ENCODE measurements at places on chromosomes 5 and 9. TPM values are rescaled to one million over a fixed set of nuclear protein-coding genes. Genes with fewer than 3 reads are reported as not detected.

TMEM8B gene
- polyA plus RNA-seq = 3.0 TPM

ZNF462 gene
- polyA plus RNA-seq = 3.9 TPM

PTGER4 gene
- 1.4 TPM for polyA plus RNA-seq

LRRTM2 gene
- 0.02 TPM for polyA plus RNA-seq

PCDHGA8 gene
- polyA plus RNA-seq = 0.29 TPM

MAN2A1 gene
- 6.5 TPM for polyA plus RNA-seq

ZDHHC11 gene
- polyA plus RNA-seq = 4.0 TPM

TUSC1 gene
- polyA plus RNA-seq = 2.6 TPM

MYO10 gene
- polyA plus RNA-seq = 5.8 TPM

SEMA6A gene
- 1.4 TPM for polyA plus RNA-seq

CD72 gene
- 0.29 TPM for polyA plus RNA-seq

TMEM171 gene
- 5.6 TPM for polyA plus RNA-seq

GRIN3A gene
- polyA plus RNA-seq = not detected

TMEM252 gene
- polyA plus RNA-seq = 0.06 TPM

ANKRD18B gene
- 7.2 TPM for polyA plus RNA-seq

HAPLN1 gene
- polyA plus RNA-seq = 0.04 TPM

ZNF879 gene
- 2.1 TPM for polyA plus RNA-seq

Data from esophagus (tissue), 2 donors.